GOT3 (cell line): ENCODE measurements at places on chromosomes 13 and 19.
A peak's percentile ranks its signal among the peaks of the same experiment; 100 is the strongest.

DNA sequence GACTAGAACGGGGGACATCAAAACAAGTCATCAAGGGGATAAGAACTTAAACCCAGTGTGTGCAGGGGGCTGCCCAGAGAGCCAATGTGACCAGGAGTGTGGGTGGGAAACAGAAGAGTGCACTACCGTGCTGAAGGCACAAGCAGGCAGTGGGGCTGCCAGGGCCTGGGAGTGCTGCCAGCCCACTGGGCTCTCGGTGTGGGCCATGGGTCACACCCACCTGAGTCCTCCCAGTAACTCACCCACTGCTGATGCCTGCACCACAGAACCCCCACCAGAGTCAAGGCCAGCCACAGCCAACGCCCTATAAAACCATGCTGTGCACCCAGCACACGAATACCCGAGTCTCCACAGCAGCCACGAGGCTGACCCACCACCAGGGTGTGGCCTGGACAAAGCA lies 8.5 kb downstream of the MED26 start:
- DNase-seq, result no peak

- no peak for DNase-seq
Measured at GRCh38 chr19:37969695-37970094, 62.7 kb downstream of the SIPA1L3 start.

DNA sequence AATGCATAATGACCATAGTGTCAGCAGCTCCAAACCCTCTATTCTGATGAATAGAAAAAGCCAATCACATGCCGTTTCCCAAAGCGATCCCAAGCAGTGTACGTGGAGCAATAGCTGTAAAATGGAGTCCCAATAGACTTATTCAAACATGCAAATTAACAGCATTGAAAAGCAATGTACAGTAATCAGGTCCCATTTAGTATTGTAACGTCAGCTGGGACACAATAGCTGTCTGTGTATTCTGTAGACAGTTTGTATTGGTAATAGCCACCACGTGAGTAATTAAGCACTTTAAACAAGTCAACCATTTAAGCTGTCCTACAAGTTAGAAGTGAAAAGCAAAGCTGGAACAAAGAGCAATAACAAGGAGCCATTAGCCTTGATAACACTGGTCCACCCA lies 698.2 kb downstream of the PCDH17 start:
- no peak for DNase-seq

GRCh38 chr13:71489041-71489440 lies 378.0 kb downstream of the DACH1 start:
- DNase-seq, result no peak

- DNase-seq, result no peak
Measured at GRCh38 chr13:39538816-39539790, 63.9 kb downstream of the LHFPL6 start.

DNA sequence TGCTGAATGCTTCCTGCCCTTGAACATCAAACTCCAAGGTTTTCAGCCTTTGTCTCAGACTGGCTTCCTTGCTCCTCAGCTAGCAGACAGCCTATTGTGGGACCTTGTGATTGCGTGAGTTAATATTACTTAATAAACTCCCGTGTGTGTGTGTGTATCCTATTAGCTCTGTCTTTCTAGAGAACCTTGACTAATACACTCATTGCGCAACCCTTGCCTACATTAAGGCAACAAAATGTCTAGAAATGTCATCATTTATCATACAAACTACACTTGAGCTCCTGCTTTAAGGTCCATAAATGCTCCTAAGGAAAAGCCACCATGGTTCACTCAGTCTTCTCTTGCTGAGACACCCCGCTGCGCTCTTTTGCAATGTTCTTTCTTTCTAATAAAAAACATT lies 2861.0 kb downstream of the PCDH9 start:
- no peak for DNase-seq

GRCh38 chr13:50226515-50227155 lies 211.4 kb downstream of the KCNRG start:
- DNase-seq, result no peak

DNA sequence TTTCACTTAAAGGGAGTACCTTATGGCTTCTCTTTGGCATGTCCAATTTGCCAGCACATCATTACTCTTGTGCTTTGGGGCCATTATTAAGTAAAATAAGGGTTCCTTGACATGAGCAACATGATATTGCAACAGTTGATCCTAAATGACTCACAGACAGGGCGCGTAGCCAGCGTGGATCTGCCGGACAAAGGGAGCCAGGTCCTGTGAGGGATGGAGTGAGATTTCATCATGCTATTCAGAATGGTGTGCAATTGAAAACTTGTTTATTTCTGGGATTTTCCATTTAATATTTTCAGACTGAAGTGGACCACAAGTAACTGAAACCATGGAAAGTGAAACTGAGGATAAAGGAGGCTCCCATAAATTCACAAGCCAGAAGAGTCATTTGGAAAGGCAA lies 48.6 kb upstream of the WASF3 start:
- DNase-seq, result peak; percentile 52

DNA sequence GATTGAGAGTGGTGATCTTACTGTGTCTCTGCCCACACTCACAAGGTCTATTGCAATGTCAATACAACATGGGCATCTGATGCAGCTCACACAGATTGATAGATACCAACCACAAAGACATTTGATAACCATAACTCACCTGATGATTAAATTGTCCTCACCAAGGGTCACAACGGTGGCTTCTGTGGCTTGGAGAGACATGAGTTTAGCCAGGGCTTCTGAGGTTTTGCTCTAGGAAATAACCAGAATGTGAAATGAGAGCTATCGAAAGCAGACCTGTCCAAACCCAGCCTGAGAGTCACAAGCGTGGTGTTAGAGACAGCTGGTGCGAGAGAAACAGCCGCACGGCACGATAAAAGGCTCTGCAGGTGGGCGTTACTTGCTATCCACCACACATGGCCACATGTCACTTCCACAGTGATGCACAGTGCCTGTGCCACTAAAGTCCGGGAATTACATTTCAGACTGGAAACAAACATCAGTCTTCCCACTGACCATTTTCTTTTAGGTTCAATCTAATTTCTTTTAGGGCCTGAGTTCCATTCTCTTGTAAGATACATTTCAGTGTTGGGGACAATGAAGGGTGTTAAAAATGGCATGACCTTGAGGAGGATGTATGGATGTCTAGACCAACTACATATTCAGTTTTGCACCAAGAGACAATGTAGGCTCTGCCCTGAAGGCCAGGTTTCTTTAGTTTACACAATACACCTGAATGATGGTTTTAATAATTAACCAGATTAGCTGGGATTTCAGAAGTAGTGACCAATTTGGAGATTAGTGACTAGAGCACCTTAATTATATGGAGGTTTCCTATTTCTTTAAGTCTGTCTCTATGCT lies 53.7 kb downstream of the ATP7B start:
- DNase-seq, result no peak

DNA sequence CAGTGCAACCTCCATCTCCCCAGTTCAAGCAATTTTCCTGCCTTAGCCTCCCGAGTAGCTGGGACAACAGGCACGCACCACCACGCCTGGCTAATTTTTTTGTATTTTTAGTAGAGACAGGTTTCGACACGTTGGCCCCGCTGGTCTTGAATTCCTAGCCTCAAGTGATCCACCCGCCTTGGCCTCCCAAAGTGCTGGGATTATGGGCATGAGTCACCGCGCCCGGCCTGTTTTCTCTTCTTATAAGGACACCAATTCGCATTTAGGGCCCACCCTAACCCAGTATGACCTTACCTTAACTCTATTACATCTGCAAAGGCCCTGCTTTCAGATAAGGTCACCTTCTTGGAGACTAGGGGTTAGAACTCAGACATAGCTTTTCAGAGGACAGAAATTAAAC lies 35.1 kb downstream of the TMEM161A start:
- DNase-seq, result no peak

DNA sequence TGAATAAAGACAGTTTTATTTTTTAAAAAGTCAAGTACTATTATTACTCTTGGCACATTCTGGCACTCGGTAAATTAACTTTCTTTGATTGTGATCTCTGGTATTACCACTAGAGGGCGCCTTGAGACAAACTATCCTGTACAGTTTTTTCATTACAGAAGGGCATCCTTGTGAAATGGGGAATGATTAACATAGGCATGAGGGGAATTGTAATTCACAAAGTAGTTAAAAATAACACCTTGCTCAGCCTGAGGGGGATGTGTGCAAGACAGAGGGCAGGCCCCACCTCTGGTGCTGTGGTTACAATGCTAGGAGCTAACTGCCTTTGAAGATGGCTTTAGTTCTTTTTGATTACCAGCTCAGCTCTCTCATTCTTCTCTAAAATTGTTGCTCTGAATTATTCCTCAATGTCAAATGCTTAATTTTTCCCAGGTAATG lies 24.2 kb upstream of the C1QTNF9B start:
- DNase-seq, result no peak

GRCh38 chr13:43648733-43649132 lies 138.0 kb downstream of the ENOX1 start:
- no peak for DNase-seq

DNA sequence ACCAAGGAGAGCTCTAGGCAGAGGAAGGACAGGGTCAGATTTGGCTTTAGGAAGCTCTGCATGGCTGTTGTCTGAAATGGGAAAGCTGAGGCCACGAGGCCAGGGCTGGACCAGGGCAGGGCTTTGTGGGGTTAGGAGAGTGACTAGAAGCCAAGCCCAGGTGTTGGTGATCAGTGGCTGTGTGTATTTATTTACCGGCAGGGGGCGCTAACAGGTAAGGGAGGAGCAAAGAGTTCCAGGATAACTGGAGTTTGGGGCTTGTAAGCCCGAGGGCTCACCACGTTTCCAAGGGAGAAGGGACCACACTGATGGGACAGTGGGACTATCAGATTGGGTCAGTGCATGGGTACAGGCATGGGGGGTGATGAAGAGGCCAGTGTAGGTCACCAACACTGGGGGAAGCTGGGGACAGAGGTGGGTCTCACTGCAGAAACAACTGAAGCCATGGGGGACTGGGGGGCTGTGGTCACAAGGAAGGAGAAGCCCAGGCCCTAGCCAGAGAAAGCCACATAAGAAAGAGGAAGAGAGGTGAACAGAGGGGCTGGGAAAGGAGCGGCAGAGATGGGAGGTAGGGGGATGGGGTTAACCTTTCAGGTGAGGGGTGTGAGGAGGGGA lies 3.9 kb downstream of the TMEM147 start:
- DNase-seq, result no peak

- DNase-seq, result no peak
Measured at GRCh38 chr13:114296902-114297301, 15.5 kb downstream of the UPF3A start.

GRCh38 chr13:81388400-81388799 lies 1047.5 kb upstream of the SPRY2 start:
- DNase-seq, result no peak

DNA sequence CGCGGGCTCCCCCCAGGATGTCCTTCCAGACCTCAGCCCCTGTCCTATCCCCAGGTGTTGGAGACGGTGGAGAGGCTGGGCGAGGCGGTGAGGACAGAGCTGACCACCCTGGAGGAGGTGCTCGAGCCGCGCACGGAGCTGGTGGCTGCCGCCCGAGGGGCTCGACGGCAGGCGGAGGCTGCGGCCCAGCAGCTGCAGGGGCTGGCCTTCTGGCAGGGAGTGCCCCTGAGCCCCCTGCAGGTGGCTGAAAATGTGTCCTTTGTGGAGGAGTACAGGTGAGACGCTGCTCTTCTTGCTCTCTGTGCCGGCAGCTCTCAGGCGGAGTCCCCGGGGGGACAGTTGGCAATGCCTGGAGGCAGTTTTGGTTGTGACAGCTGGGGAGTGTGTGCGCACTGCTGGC lies 6.9 kb downstream of the TTYH1 start:
- DNase-seq, result no peak

DNA sequence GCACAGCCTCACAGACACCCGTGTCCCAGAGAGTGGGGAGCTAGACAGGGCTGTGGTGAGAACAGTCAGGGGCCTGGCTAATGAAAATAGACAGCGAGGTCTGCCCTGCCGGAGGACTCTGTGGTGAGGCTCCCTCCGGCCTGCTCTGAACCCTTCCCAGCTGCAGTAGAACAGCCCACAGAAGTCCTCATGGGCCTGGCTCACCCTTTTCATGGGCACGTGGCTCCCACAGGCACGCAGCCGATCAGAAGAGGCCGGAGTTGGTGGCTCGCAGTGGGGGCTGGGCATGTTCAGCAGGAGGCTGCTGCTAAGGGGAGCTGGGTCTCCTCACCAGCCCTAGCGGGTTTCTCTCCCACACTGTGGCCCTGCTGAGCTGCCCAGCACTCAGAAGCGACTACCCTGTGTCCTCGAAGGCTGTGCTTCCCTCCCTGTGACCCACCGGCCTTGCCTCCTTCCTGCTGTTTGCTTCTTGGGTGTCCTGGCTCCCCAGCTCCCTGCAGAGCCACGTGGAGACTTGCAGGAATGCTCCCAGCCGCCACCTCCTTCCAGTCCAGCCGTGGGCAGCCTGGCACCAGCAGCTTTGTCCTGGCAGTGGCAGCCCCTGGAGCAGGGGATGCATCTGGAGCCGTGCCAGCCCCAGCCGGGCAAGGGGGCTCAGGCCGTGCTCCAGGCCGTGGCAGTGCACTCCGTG lies 138.7 kb downstream of the KDM4B start:
- DNase-seq, result no peak

GRCh38 chr13:112876305-112877000 lies 92.6 kb upstream of the MCF2L start:
- DNase-seq, result no peak

- DNase-seq, result no peak
Measured at GRCh38 chr13:49254007-49254406, 6.3 kb downstream of the CDADC1 start.

DNA sequence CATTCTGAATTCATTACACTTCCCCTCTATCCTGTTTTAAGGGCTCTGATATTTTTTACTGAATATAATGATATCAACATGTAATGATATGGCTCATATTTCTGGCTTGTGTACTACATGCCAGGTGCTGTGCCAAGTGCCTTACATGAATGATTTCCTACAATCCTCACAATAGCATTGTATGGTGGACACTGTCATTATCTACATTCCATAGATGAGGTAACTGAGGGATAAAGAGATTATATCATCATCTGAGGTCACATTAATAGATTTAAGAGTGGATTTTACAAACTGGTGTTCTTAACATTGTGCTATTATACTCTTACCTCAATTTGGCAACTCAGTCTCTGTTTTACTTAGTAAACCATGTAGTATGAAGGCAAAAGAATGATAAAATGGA lies 502.0 kb downstream of the LIG4 start:
- no peak for DNase-seq

DNA sequence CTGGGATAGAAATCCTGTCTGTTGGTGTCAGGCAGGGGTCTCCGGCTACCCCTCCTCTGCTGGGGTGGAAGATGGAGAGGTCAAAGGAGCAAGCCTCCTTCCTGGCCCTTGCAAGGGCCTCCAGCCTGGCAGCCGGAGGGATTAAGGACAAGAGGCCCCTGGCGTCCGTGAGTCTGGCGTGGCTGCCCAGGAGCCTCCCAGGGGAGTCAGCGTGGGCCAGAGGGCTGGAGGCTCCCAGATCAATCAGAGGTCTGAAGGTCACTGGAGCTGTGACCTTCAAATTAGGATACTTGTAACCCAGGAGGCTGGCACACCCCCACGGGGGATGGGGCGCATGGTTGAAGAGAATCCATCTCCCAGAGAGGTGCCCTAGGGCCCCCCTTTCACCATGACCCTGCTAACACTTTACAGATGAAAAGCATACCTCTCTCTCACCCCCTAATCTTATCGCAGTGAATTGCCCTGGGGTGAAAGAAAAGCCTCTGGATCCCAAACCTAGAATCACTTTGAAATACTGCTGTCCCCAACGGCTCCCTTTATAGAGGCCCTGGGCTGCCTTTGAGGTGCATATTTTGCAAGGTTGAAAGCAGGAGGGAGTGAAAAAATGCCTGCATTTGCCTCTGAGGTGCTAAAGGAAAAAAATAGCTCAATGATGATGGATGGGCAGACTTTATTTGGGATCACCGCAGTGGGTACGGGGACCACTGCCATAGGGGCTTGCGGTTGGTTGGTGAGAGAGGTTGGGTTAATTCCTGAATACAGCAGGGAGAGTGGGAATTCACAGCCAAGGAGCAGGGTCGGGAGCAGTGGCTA lies 44.9 kb upstream of the PEG3 start:
- DNase-seq, result no peak
